ENCODE measurements at places on chromosomes 12 and 14.

DNA sequence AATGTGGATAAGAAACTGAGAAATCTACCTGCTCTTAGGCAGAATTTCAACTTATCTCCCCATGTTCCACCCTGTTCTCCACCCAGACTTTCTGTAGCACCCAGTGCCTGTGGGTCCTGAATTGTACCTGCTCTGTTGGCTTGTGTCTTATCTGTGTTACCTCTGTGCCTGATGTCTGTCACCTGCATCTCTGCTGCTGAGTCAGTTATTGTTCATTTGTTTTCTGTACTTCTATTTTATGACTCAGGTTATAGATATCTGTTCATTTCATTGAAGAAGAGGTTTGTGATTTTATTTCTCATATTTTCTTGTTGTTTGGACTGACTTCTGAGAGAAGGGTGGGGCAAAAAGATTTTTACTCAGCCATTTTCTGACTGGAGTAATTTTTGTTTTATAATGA is 11.7 kb downstream of the SOCS4 start:
- no peak for DNase-seq

DNA sequence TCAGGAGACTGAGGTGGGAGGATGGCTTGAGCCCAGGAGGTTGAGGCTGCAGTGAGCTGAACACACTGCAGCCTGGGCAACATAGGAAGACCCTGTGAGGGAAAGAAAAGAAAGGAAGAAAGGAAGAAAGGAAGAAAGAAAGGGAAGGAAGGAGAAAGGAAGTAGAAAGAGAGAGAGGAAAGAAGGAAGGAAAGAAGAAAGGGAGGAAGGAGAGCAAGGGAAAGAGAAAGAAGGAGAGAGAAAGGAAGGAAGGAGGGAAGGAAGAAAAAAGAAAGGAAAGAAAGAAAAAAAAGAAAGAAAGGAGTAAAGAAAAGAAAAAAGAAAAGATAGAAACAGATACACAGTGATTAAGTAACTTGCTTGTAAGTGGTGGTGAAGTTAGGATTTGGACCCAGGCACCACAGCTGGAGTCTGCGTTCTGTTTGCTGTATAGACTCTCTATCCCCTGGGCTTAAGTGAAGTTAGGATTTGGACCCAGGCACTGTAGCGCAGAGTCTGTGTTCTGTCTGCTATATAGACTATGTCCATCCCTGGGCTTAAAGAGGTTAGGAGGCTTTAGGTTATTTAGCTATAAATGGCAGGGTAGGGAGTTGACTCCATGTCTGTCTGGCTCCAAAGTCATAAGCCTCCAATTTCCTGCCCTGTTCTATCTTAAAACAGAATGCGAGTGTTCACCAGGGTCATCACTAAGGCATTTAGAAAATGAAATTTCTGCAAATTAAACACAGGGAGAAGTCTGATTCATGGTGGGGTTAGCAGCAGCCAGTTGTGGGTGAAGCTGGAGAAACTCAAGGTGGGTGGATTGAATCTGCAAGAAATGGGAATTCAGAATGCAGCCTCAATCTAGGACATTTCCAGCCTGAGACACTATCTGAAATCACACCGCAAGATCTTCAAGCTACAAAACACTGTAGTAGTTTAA is 13.3 kb upstream of the C12orf75 start:
- no peak for DNase-seq

- peak; percentile 22 for DNase-seq
These were observed 18.9 kb downstream of the ZCCHC8 start for GRCh38 chr12:122481861-122482260.

DNA sequence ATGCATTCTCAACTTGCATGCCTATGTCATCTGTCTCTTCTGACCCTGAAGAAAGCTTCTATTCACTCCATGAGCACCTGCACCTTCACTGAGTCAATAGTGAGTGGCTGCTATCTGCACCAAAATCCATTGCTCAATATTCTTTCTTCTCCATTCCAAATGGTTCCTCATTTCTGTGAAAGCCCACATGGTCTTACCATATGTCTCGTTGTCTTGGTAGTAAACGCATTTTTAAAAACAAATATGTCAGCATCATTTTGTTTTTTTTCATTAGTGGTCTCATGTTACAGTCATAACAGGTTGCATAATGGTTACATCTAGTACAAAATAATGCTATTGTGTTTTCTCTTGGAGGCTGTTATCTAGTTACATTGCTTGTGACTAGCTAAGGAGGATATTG is 106.9 kb upstream of the CPM start:
- DNase-seq, result peak; percentile 17

GRCh38 chr12:57985685-57986084 is 44.3 kb downstream of the ATP23 start:
- DNase-seq, result no peak

DNA sequence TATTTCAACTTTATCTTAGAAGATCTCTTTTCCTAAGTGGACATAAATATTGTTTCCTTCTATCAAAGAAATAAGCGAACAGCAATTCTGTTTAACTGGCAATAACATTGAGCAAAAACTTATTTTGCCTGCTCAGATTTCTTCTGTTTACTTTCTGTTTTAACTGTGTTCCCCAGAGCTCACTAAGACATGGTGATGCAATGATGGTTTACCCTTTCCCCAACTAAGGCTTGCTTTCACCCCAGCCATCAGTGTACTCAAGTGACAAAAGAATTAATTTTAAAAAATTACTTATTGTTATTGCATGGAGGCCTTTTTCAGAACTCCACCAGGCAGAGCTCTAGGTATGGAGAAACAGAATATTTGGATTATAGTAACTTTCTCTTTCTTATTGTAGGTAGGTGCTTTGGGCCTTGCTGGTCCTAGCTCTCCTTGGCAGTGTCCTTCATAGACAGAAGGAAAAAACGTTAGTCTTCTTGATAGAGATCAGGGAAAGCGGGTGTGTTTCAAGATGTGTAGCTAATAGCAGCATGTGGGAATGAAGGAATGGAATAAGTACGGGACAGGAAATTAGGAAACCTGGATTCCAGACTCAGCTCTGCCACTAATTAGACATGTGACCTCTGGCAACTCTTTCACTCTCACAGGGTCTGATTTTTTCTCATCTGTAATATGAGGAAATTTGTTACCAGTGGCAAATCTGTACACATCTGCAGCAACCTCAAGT is 14.6 kb upstream of the DDHD1 start:
- DNase-seq, result peak; percentile 56

- no peak for DNase-seq
These were observed 142.5 kb downstream of the MSRB3 start for GRCh38 chr12:65420941-65421340.

DNA sequence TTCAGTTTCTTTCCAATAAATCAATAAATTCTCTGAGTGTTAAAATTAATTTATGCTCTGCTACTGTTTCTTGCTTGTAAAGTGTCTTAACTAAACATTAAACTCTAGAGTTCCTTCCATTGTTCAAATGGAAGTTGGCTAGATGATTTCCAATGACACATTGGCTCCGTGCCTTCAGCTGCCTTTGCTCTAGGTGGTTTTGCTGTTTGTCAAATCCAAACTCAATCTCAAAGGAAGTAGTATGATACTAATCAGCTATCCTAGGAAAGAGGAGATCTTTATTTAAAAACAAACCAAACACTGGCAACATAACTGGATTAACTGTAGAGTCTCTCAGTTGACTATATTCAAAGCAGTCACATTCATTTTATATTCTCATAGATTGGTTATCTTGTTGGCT is 356.4 kb downstream of the FOXG1 start:
- no peak for DNase-seq

DNA sequence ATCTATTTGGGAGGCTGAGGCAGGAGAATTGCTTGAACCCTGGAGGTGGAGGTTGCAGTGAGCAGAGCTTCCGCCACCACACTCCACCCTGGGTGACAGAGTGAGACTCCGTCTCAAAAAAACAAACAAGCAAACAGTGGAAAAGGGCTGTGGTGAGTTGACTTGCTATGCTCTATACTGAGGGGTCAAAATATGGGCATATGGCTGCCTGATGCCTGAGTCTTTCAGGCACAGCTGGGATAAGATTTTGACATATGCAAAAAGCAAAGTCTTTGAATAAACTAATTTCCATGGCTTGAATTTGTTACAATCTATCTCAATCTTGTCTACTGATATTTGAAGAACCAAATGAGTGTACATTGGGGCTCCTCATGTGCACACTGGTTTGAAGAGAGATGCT is 40.4 kb upstream of the BICD1 start:
- no peak for DNase-seq

- no peak for DNase-seq
These were observed 8.1 kb upstream of the M6PR start for GRCh38 chr12:8957561-8957960.

DNA sequence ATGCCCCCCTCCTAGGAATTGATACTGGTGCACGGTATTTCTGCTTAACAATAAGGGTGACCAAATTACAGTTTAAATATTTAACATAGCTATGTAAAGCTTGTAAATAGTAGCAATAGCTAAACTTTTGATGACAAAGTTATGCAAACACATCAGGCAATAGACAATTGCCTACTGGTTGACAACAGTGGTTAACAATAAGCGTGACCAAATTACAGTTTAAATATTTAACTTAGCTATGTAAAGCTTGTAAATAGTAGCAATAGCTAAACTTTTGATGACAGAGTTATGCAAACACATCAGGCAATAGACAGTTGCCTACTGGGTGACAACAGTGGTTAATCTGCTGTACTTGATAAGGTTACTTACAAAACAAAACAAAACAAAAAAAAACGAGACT is 886.5 kb upstream of the FLRT2 start:
- no peak for DNase-seq

- DNase-seq, result peak; percentile 7
These were observed 62.8 kb downstream of the EXOC5 start for GRCh38 chr14:57205938-57206337.

GRCh38 chr14:55585854-55586253 is 5.8 kb downstream of the KTN1 start:
- DNase-seq, result peak; percentile 59

DNA sequence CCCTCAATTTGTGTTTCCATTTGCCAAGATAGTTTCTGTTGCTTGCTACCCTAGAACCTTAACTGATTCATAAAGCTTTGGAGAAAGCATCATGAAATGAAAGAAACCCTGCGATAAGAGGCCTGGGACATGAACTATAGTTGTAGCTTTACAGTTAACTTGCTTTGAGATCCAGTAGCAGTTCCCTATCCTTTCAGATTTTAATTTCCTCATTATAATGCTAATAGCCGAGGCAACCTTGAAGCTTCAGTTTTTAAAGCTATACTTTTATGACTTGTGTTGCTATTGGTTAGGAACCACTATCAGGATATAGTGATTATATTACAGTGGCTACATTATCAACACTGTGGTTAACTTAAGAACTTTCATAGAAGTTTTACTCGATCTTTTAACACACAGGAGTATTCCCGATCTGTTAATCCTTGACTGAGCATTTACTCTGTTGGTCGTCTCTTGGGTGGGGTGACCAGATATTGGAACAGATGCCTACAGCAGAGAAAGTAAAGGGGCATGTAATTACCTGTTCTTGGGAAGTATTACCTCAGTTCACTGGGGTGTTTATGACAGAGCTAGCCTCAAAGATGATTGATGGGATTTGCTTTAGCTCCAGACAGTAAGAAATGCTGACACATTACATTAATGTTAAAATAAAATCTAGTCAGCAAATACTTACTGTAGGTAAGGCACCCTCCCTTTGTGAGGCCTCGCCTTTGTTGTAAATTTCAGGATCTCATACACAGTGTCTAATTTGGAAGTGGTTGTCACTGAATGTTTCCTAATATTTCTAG is 86.2 kb upstream of the CSRP2 start:
- DNase-seq, result no peak

DNA sequence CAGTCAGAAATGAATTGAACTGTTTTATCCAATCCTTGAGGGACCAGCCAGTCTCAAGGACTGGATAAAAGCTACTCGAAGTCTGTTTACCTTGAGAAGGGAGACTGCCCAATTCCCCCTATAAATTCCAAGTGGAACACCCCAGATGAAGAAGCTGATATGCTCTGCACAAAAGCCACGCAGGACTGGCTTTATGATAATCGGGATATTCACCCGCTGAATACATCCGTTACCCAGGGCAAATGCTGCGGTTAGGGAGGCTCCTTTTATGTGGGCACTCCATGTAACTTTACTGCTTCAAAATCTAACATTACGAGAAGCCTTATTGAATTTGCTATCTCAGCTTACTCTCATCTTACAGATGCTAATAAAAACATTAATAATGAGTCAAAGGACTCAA is 119.1 kb downstream of the DENND5B start:
- DNase-seq, result peak; percentile 33

- DNase-seq, result no peak
These were observed 49.2 kb upstream of the NCOR2 start for GRCh38 chr12:124616394-124617221.

GRCh38 chr12:110248096-110248447 is 33.0 kb upstream of the ATP2A2 start:
- no peak for DNase-seq

DNA sequence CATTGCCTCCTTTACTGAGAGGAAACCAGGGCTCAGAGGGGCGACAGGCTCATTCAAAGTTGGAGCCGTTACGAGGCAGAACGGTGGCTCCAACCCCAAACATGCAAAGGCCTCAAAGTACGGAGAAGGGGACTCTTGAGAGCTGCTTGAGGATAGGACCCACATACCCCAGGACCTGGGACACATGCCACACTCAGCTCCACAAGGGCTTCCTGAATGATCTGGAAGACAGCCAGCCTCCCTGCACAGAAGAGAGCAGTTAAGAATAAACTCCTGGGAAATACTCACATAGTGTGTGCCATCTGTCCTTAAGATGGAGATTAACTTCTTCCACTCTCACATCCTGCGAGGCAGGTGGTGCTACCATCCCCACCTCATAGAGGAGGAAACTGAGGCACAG is 26.6 kb upstream of the NXPH4 start:
- peak; percentile 50 for DNase-seq

- DNase-seq, result peak; percentile 92
These were observed 115.6 kb downstream of the DIP2B start for GRCh38 chr12:50620109-50620977.

GRCh38 chr14:101962503-101962874 is 1.9 kb upstream of the DYNC1H1 start:
- peak; percentile 97 for DNase-seq

GRCh38 chr14:36394593-36394992 is 74.2 kb upstream of the MBIP start:
- no peak for DNase-seq

- DNase-seq, result no peak
These were observed 6.3 kb downstream of the MTHFD1 start for GRCh38 chr14:64394423-64394822.

DNA sequence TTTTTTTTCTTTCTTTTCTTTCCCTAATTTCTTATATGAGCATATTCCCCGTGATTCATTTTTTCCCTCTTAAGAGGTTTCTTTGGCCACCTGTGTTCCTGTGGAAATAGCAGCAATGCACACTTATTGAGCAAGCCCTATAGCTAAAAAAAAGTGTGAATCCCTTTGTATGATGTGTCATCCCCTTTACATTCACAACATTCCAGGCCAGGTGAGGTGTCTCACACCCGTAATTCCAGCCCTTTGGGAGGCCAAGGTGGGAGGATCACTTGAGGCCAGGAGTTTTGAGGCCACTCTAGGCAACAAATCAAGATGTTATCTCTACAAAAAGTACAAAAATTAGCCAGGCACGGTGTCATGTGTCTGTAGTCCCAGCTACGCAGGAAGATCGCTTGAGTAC is 700.4 kb upstream of the TBX3 start:
- no peak for DNase-seq
